WTC11 (cell line): ENCODE measurements at places on chromosomes 3 and 15. TPM values are rescaled to one million over a fixed set of nuclear protein-coding genes. Genes with fewer than 3 reads are reported as not detected.

The GP5 gene
- total RNA-seq: 0.09 to 0.16 TPM (median 0.11 TPM) in 3 replicates

DNA sequence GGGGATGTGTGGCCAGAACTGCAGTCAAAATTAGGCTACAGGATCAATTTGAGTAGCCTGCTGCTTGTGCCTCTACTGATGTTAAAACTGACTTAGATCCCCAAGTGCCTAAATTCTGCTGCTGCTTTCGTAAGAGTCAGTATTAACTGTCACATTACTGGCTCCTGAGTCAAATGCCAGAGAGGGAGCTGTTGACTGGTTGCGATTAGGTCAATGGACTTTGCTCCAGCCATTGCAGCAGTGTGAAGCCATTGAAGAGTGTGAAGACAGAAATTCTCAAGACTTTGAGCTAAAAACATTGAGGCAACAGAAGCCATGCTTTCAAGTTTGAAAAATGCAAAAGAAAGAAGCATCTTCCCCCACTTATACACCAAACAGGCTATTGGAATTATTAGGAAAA, 151.1 kb upstream of the MITF start:
- no peak for DNase-seq
- H3K27ac ChIP-seq: no peak overlapping the region
- no peaks in the 10 kb centered on the region; the same call in none of the 2 replicates for H3K27me3 ChIP-seq
- H3K4me3 ChIP-seq: no peak overlapping the region

DNA sequence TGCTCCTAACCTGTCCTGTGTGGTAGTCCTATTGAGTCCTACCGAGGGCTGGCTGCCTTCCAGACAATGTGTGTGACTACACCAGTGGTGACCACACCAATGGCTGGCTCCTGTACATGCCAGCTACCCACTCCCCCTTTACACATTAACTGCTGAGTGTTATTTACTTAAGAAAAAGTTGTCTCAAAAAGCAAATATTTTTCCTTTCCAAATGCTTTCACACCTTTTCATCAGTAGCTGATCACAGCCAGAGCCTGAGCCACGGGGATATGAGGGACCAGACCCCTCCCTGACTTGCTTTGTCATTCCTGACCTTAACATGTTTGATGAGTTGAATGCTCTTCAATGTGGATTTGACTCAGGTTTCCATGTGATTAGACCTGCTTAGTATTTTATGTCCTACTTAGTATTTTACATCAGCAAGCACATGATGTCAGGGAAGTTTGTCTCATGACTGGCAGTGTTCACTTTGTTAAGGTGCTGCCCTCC, 29.6 kb upstream of the GREM1 start:
- peaks cover 23% of the 10 kb centered on the region for H3K4me1 ChIP-seq
- no peak for DNase-seq
- H3K36me3 ChIP-seq: peaks cover 6% of the 10 kb centered on the region; the same call in 1 of the 2 replicates
- H3K27ac ChIP-seq: no peak overlapping the region

DNA sequence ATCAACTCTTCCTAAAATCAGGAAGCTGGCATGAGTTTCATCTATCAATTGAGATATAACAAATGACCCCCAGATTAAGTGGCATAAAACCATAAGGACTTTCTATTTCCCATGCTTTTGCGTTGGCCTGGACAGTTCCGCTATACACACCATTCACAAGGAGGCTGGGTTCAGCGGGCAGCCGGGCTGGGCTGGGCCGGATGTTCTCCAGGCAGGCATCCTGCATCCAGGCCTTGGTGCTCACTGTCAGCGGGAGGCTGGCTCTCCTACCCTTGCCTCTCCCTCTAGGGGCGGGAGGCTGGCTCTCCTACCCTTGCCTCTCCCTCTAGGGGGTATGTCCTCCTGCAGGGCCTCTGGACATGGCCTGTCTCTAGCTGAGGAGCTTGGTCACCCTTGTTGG, 266.0 kb upstream of the ARRDC4 start:
- H3K36me3 ChIP-seq: no peaks in the 10 kb centered on the region
- no peak for DNase-seq
- H3K4me3 ChIP-seq: no peak overlapping the region

DNA sequence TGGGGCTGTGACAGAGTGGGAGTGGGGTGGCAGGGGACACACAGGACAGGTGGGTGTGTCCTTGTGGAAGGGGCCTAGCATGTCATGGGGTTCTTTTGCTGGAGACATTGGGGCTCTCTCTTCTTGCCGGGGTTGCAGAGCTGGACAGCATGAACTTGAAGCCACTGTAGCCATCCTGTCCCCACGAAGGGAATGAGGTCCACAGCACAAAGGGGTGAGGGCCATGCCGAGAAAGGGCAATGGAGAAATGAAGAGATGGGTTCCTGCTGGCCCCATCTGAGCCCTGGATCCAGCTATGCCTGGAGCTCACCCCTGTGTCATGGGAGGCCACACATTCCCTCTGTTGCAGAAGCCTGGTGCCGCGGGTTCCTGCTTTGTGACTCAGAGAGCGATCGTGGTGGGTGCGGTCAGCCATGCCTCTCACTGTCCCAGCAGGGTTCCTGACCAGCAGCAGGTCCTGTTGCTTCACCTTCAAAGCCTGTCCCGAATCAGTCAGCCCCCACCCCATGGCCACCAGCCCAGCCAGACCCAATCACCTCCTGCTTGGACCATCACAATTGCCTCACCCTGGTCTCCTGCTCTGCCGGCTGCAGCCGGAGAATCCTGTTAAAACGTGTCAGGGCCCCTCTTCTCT, 50.0 kb downstream of the DNAJB8 start:
- H3K4me3 ChIP-seq: no peak overlapping the region
- no peak overlapping the region for H3K27ac ChIP-seq
- H3K36me3 ChIP-seq: no peaks in the 10 kb centered on the region
- H3K27me3 ChIP-seq: peaks cover 4% of the 10 kb centered on the region; the same call in 1 of the 2 replicates
- peaks cover 22% of the 10 kb centered on the region for H3K4me1 ChIP-seq
- no peak for DNase-seq

The ZIC1 gene
- 30.3 to 59.7 TPM (median 34.7 TPM) in 3 replicates for total RNA-seq

- H3K27me3 ChIP-seq: no peaks in the 10 kb centered on the region; the same call in 1 of the 2 replicates
- H3K36me3 ChIP-seq: peaks cover 5% of the 10 kb centered on the region; the same call in 1 of the 2 replicates
- no peak for DNase-seq
- H3K27ac ChIP-seq: no peak overlapping the region
- no peak overlapping the region for H3K4me3 ChIP-seq
These were observed 139.6 kb downstream of the IL20RB start for GRCh38 chr3:137097386-137097785.
